SK-N-MC (cell line): ENCODE measurements at places on chromosomes 13 and 19.

GRCh38 chr19:10262771-10263170 is 8.1 kb upstream of the ICAM1 start:
- no peak for DNase-seq

DNA sequence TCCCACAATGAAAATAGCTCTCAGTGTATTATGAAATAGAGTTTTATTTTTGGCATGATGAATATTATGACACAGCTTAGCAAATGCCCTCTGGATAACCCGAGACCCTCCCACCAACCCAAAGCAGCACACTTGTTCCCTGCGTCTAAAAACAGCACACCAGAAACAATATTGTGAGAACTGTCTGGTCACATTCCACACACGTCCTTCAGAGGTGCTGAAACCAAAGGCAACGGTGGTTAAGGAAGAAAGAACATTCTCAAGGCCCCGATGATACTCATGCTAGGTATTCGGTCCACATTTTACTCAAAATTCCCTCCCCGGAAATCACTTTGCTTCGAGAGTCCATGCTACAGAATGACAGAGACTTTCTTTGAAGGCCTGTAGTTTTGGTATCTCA is 156.7 kb downstream of the SLC7A1 start:
- DNase-seq: no peak

DNA sequence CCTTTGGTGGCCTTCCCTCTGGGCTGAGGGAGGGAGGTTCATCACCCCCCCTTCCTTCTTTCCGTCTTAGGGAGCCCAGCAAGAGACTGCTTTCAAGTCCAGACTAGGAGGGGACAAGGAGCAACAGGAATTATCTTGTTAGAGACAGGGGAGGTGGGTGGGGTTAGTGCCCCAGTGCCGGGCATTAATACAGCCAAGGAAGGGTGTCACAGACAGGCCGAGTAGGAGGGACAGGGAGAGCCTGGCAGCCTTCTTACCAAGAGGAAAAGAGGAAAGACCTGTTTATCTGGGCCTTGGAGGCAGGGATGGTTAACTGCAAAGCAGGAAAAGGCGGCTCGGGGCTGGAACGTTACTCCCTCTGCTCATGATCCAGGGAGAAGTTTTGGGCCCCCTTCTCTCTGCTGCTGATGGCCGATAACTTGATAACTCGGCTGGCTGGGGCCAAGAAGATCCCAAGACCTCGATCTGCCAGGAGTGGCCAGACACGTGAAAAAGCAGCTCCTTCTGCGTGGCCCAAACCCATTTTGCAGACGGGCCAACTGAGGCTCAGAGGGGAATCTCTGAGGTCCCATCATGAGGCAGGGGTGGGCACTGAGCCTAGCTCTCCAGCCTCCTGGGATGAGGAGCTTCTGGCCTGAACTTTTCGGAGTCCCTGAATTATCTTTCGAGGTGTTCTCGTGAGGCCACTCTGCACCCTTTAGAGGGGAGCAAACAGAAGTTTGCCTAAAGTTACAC is 79.3 kb downstream of the PTPRS start:
- no peak for DNase-seq

DNA sequence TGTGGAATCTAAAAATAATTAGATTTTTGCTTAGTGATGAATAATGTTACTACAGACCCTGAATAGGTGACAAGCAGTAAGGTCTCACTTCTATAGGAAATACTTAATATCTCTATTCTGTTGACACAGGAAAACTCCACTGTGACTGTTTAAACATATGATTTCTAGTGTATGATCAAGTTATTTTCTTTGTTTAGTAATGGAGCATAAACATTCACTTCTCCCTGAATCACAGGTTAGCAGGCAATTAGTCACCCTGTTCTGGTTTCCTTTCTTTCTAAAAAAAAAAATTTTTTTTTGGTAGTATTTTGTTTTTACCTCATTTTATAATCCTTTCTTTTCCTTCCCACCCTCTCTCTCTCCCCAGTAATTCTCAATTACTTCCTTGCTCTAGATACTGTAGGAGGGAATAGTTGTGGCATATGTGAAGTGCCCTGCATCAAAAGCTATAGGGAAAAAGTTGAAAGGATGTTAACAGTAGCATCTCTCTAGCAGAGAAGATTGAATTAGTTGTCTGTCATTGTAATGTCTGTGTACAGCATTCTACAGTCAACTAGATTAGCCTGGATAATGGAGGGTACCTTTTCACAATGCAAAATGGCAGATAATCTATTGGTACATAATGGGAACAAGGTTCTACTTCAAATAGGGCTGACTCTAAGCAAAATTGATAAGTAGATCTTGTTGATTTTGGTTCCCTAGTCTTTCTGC is 3.5 kb downstream of the HS6ST3 start:
- DNase-seq: no peak

GRCh38 chr13:41500511-41500910 is 43.2 kb downstream of the RGCC start:
- no peak for DNase-seq

GRCh38 chr19:9819596-9819909 is 674 bp upstream of the FBXL12 start:
- DNase-seq: no peak

DNA sequence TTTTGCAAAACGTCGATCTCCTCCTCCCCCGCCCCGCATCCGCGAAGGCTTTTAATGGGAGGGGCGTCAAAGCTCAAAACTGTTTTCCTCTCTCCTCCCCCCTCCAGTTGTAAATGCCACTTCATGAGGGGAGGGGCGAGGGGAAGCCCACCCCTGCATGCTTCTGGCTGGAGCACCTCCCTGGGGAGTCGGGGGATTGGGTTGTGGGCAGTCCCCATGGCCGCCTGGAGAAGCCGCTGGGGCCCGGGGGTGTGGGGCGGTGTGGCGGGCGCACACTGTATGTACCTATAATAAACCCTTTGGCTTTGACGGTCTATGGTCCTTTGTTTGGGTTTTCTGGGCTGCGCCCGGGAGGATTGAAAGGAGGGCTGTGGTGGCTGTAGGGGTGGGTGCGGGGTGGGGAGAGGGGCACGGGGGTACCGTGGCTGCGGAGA is 505 bp upstream of the SHKBP1 start:
- DNase-seq: no peak

GRCh38 chr19:37969695-37970094 is 62.7 kb downstream of the SIPA1L3 start:
- DNase-seq: no peak

- no peak for DNase-seq
These were observed 18.0 kb downstream of the VPS36 start for GRCh38 chr13:52432456-52432855.

GRCh38 chr19:51422053-51422448 is 4.6 kb upstream of the SIGLEC10 start:
- no peak for DNase-seq

- DNase-seq: no peak
These were observed 128.5 kb upstream of the TMTC4 start for GRCh38 chr13:100803091-100803490.

GRCh38 chr13:105116966-105117365 is 1418.5 kb downstream of the EFNB2 start:
- DNase-seq: no peak

DNA sequence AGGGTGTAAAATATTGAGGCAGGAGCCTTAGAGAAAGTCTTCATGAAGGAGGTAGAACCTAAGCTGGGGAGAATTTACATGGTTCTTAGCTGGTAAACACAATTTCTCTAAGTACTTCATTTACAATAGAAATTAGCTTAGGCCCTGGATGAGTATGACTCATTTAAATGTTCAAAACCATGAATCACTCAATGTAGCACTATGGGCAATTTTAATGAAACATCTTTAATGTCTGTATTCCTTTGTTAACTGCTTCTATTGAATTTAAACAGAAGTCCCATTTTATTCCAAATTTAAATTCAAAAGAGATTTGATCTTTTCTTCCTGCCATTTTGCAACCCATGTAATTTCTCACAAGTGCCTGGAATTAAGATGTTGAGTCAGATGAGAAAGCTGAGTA is 252.1 kb downstream of the RFC3 start:
- DNase-seq: no peak

DNA sequence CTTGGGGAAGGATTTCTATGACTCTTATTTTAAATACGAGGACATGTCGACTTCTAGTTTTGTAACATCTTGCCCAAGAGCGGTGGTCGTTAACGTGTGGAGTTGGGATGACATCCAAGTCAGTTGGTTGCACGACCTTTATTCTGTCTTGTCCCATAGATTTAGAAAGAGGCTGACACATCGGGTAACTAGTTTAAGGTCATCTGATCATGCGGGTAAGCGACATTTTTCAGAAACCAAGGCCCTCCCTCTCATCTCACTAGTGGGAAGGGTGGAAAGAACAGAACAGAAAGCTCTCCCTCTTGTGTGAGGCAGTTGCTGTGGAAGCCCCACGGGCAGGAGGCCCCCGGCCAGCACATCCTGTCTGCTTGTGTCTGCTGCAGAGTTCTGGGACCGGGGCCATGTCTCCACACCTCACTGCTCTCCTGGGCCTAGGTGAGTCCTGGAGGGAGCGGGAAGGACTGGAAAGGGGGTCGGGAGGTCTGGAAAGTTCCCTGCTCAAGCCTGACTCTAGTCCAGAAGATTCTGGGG is at the start of gene LAIR2:
Gene LAIR2, plus strand, starts transcription at position 314 of the 531 bp plus-strand sequence. Its CDS starts 88 bp downstream, at position 402.
- no peak for DNase-seq

- DNase-seq: no peak
These were observed 17.4 kb downstream of the KLK2 start for GRCh38 chr19:50890422-50891252.

DNA sequence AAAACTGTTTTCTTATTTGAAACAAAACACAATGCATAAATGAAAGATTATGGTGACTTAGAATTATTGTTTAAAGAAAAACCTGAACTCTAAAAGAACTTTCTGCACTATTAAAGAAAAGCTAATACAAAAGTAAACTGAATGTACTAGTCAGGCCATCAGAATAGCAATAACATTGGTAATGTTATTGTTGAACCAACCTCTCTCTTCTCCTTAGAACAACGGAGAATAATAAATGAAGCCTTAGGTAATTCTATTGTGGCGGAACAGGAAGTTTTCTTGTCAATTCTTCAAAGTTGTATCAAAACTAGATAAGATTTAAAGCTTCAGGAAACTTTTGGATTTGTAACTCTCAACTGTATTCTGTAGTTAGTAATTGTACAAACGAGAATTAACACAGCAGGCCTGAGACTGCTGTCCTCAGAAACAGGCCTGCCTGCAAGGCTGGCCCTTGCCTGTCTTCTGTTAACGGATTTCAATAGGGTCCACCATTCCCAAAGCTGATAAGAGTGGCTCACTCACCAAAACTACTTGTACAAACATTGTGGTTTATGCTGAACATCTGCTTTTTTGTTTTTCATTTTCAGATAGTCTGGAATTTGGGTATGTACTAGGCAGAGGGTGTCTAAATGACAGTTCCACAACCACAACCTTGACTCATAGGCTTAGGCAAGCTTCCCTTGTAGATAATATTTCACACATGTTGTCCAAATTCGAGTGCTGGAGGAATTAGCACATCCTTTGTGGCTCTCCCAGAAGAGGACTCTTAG is 825.8 kb downstream of the GPC5 start:
- DNase-seq: peak; percentile 40

GRCh38 chr13:25699600-25699999 is 327.8 kb downstream of the ATP8A2 start:
- no peak for DNase-seq

- DNase-seq: no peak
These were observed 14.3 kb upstream of the F7 start for GRCh38 chr13:113091211-113091771.

GRCh38 chr19:2491130-2491801 is 15.3 kb downstream of the GADD45B start:
- no peak for DNase-seq

DNA sequence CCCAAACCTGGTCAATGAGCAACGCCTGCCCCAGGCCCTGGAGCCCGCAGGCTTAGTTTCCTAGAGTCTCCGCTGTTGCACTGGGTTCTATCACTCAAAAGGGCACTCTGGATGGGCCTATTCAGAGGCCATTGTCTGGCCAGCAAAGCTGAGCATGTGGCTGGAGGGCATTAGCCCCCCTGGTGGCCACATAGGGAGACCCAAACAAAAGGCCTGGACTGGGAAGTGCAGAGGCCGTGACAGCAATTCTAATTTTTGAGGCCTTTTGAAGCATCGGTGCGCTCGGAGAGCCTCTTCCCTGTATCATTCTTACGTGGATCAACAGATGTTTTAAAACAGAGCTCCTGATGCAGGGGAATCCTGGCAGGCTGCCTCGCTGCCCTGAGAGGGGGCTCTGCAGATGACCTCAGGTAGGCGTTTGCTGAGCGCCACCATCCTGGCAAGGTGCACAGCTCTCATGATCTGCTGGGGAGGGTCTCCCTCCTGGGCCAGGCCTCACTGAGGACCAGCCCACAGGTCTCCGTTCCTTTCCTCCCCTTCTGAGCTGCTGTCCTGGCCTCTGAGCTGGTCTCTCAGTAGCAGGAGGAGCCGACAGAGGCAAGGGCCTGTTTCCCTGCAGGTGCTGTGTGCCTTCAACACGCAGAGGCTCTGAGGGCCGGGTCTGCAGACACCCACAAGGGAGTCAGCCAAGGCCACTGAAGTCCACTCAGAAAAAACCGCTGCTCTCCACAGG is 190.5 kb downstream of the URI1 start:
- DNase-seq: no peak

GRCh38 chr19:2248136-2249009 is 750 bp upstream of the AMH start:
- no peak for DNase-seq

- DNase-seq: no peak
These were observed 573.1 kb upstream of the KLF12 start for GRCh38 chr13:74707291-74707690.

- no peak for DNase-seq
These were observed 823 bp downstream of the TLE5 start for GRCh38 chr19:3061182-3062161.

- DNase-seq: no peak
These were observed 74.6 kb downstream of the GNG7 start for GRCh38 chr19:2627855-2628254.

DNA sequence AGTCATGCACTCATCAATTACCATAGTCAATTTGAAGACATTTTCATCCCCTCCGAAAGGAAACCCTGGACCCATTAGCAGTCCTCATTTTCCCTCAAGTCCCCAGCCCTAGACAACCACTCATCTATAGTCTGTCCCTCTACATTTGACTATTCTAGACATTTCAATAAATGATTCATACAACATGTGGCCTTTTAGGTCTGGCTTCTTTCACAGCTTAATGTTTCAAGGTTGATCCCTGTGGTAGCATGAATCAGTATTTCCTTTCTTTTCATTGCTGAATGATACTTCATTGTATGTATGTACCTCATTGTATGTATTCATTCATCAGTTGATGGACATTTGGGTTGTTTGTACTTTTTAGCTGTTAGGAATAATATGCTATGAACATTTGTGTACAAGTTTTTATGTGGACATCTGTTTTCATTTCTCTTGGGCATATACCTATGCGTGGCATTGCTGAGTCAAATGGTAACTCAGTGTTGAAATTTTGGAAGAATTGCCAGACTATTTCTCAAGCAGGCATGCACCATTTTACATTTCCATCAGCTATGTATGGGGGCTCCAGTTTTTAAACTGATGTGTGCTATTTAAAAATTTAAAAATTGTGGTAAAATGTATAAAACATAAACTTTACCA is 18.4 kb downstream of the SPATA13 start:
- DNase-seq: no peak

DNA sequence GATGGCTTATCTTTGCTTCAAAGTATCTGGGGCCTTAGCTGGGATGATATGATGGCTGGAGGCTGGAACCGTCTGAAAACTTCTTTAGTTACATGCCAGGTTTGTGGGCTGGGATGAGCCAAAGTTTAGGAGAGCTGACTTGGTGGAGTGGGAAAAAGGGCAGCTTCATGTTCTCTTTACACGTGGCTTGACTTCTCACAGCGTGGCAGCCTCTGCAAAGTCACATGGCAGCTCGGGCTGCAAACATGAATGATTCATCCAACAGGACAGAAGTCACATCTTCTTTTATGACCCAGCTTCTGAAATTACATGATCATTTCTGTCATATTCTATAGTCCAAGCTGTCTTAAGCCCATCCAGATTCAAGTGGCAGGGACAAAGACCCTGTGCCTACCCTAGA is 176.0 kb downstream of the OLFM4 start:
- DNase-seq: no peak
